Thoracic aorta (tissue), 2 donors: ENCODE measurements at places on chromosomes 5 and 9.

- no peak overlapping the region for H3K27ac ChIP-seq
- H3K36me3 ChIP-seq = no peaks in the 10 kb centered on the region
- no peaks in the 10 kb centered on the region for H3K4me1 ChIP-seq
- no peak for DNase-seq
Measured at GRCh38 chr9:85484235-85484634, 257.5 kb downstream of the AGTPBP1 start.

DNA sequence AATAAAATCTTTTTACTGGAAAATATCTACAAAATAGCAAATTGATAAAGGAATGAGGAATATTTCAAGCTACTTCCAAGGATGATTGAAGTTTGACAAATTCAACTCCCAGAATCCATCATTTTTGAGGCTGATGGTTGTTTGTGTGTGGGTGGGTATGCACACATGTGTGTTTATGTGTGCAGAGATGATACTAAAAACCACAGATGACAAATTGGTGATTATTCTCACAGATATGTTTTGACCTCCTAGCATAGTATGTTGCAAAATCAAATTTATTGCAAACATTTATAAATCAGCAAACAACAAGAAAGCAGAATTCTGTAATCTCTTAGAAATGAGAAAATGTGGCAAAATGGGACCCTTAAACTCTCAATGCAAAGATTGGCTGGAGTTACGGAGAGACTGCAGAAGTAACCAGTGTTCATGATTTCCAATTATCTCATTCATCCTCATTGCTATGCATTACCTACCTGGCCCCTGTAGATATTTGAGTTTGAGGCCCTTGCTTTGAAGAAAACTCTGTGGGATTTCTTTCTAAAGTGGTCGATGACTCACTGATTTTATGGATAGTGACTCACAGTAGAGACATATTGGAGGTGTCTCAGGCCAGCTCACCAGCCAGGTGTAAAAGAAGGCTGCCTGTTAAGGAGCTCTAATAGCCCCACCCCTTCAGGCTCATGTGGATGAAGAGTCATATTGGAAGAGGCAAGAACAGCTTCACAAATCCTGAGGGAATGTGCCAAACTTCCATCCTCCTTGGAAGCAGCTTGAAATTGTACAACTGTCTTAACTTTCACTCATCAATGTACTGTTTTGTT lies 44.6 kb upstream of the TMC1 start:
- no peak overlapping the region for H3K27ac ChIP-seq
- H3K4me3 ChIP-seq = no peak overlapping the region
- no peaks in the 10 kb centered on the region for H3K36me3 ChIP-seq
- DNase-seq = no peak

DNA sequence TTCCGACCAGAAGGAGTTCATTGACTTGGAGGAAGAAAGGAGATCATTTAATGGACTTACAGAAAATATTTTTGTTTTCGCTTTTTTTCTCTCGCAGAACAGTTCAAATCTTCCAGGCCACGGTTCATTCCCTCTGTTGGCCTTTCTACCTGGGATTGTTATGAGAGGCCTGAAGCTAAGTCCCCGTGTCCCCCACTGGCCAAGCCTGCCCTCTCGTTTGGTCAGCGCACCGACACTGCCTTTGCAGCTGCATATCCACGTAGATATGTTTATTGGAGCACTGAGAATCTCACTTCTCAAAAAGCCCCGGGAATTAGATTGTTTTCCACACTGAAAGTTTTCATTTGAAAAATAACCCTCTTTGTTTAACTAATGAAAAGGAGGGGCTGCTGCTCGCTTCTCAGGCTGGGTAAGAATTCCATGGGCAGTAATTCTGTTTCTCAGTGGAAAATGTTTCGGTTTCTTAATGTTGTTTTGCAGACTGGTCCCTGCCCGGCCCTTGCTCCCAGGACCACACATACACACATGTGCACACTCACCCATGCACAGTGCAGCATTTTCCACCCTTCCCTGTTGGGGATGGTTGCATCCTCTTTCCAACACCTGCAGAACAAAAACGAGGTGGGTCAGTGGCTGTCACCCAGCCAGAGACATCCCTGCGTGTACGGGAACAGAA lies 655.7 kb downstream of the BNC2 start:
- H3K4me1 ChIP-seq = peaks cover 35% of the 10 kb centered on the region
- peak overlapping the region; percentile 61 for H3K4me3 ChIP-seq
- H3K27me3 ChIP-seq = no peaks in the 10 kb centered on the region
- no peak for DNase-seq

GRCh38 chr5:1519631-1520210 lies 4.0 kb downstream of the LPCAT1 start:
- H3K4me1 ChIP-seq = peaks cover 16% of the 10 kb centered on the region
- peak; percentile 1 for DNase-seq
- H3K27me3 ChIP-seq = no peaks in the 10 kb centered on the region

GRCh38 chr5:28737682-28738081 lies 1699.3 kb upstream of the CDH9 start:
- no peaks in the 10 kb centered on the region for H3K27me3 ChIP-seq
- DNase-seq = no peak
- H3K4me3 ChIP-seq = no peak overlapping the region
- no peak overlapping the region for H3K27ac ChIP-seq
- H3K4me1 ChIP-seq = no peaks in the 10 kb centered on the region

GRCh38 chr9:70861376-70861775 lies 260.0 kb downstream of the TRPM3 start:
- no peaks in the 10 kb centered on the region for H3K4me1 ChIP-seq
- H3K27me3 ChIP-seq = no peaks in the 10 kb centered on the region
- no peak overlapping the region for H3K4me3 ChIP-seq
- no peak for DNase-seq

DNA sequence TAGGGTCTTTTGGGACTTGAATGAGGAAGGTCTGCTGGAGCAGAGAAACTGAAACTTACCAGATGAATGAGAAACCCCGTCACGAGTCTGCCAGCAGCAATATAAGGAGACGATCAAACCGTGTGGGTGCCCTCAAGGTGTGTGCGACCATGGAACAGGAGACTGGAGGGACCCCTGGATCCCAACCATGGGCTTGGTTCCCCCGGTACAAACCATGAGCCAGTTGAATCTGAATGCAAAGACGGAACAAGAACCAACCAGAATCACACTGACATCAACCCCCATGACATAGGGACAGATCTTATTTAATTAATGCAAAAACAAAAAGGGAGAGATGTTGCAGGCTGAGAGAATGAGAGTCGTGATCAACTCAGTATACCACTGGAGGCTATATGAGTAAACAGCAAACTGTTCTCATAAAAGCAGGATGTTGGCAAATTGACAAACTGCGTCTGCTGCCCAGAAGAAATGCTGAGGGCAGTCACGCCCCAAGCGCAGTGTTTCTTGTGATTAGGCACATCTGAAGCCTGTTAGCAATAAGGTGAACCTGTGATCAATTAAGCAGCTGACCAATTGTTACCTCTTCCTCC lies 475.5 kb upstream of the ACO1 start:
- H3K4me3 ChIP-seq = no peak overlapping the region
- H3K27ac ChIP-seq = no peak overlapping the region
- DNase-seq = no peak
- no peaks in the 10 kb centered on the region for H3K27me3 ChIP-seq
- no peaks in the 10 kb centered on the region for H3K36me3 ChIP-seq
